ENCODE measurements at places on chromosomes 5 and 9.

GRCh38 chr5:88940713-88941112, 57.7 kb upstream of the MEF2C start:
- DNase-seq = no peak

GRCh38 chr5:123545506-123545905, 33.5 kb downstream of the CSNK1G3 start:
- DNase-seq = no peak

DNA sequence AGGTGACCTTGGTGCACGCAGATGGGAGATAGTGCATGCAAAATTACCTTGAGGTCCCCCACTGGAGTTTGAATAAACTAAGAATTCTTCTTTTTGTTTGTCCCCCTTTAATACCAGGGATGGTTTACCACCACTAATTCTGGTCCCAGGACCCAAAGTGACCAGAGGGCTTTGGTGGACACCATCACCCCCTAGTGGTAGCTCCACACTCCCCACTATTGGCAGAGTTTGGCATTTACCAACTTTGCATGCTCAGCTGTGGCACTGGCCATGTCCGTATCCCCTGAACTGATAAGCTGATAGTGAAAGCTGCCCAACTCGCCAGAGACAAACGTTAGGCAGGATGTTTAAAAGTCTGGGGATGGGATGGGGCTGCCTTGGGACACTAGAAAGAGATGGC, 3.3 kb downstream of the ASTN2 start:
- DNase-seq = peak; percentile 64

DNA sequence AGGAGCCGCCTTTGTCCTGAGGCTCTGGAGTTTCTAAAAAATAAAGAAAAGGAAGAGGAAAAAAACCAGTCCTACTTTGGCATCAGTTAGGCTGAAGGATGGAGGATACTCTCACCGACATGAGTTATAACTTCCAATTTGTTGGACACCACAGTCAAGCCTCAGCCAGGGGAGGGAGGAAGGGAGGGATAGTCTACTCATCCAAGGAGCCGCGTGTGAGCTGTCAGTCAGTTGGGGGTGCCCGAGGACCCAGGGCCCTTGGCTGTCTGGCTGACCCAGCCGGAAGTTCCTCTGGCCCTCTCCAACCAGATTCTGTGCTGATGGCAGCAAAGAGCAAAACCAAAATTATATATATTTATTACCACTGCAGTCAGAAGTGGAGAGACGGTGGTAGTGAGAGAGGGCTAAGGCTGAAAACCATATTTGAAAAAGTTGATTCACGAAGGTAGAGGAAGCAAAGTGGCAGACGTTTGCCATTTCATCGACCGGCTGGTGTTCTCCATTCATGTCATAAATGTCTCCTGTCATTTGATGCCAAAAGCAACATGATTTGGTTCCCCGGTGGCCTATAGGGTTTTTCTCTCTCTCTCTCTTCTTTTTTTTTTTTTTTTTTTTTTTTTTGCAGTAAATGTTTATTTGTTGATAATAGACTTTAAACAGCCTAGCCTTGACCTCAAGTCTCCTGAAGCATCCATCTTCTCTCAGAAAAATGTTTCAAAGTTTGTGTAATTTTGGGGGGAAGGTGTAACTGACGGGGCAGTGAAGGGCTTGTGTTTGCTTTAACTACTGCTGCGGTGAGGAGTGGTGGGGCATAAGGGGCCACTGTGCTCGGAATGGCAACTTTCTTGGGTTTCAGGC, 7.6 kb downstream of the LMX1B start:
- no peak for DNase-seq

- no peak for DNase-seq
Measured at GRCh38 chr5:32471784-32472183, 27.2 kb upstream of the ZFR start.

GRCh38 chr5:154193701-154194121, 3.2 kb downstream of the GALNT10 start:
- no peak for DNase-seq

DNA sequence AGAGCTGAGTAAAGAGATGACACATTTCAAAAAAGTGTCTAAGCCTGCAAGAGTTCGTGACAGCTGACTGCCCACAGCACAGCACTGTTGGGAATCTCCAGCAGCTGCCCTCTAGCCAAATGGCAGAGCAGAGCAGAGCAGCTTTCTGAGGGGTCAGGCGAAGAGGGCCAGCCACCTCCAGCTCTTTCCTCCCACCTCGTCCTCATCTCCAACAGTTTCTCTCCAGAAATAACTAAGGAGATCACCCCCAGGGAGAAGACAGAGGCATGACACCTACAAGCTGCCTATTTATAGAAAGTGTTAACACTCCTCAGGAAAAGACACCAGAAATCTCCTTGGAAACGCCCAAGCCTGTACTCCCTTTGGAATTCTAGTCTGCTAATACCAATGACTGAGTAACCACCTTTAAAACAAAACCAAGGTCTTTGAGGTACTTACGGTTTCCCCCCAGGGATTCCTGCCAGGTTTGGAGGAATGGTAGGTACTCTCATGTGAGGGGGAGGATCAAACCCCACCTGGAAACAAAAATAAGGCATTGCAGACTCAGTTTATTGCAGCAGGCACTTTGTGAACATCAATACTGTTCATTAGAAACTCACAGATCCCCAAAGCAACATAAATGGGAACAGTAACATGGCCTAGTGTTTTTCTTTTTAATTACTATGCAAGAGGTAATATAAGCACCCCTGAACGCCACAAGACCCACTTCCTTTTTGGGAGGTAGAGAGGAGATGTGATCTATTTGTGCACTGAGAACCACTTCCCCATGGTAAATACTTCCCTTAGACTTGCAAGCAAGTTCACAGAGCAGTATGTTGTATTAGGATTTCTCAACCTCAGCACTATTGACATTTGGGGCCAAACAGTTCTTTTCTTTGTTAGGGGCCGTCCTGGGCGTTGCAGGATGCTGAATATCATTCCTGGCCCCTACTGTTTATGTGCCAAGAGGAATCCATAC, 79.3 kb downstream of the TLE1 start:
- DNase-seq = peak; percentile 66

GRCh38 chr5:176612855-176613254, 2.9 kb upstream of the GPRIN1 start:
- DNase-seq = no peak

- no peak for DNase-seq
Measured at GRCh38 chr5:16326137-16326536, 139.5 kb downstream of the ZNF622 start.

GRCh38 chr9:126682928-126683697, 69.4 kb downstream of the LMX1B start:
- peak; percentile 58 for DNase-seq

DNA sequence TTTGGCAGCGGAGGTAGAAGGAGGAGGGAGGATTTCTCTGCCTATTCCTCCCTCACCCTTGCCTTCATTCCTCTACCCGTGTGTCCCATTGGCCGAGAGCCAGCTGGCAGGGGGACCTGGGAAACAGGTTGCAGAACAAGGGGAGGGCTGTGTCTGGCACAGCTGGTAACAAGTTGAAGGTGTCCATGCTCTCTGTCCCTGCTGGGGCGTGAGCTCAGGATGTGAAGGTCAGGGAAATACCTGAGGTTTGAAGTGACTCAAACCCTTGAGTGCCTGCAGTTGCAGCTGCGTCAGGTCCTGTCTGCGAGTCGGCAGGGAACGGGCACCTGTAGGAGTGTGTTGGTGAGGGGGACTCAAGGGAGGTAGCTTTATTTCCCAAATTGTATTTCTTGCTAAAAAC, 16.2 kb downstream of the MIGA2 start:
- no peak for DNase-seq

DNA sequence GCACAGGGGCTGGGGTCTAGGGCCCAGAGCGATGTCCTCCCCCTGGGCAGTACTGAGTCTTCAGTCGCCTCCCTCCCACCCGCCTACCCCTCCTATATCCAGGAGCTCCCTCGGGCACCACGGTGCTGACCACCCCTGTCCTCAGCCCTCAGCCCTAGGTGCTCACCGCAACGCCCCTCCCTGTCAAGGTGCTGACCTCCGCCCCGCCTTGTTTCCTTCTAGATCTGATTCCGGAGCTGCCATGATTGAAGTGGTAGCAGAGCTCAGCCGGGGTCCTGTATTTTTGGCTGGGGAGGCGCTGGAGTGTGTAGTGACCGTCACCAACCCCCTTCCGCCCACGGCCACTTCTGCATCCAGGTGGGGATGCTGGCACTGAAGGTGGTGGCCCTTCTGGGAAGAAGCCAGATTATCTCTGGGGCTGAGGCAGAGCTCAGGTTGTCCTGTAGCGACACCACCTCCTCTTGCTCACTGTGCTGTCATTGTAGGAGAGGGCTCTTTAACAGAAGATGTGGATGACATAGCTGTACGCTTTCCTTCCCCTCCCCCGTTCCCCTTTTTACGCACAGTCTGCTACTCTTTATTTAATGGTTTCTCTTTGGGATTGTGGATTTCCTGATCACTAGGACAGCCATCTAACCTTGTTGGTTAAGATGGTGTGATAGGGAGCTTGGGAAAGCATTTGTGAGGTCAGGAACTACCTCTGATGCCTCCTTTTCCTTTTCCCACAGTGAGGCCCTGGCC, 598 bp downstream of the RGP1 start:
- DNase-seq = no peak

DNA sequence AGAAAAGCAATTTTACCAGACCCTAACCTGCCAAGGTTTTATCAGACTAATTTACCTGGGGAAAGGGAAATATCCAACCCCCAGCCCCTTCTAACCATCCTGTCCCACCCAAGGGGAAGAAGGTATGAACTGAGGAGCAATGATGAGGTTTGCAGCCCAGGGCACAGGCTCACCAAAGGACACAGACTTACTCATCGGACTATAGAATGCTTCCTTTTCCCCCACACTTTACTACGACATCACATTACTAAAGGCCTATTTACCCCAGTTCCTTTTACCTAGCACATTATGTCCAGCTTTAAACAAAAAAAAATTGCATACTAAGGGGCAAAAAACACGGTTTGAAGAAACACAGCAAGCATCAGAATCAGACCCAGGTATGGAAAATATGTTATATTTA, 94.1 kb upstream of the FST start:
- no peak for DNase-seq

DNA sequence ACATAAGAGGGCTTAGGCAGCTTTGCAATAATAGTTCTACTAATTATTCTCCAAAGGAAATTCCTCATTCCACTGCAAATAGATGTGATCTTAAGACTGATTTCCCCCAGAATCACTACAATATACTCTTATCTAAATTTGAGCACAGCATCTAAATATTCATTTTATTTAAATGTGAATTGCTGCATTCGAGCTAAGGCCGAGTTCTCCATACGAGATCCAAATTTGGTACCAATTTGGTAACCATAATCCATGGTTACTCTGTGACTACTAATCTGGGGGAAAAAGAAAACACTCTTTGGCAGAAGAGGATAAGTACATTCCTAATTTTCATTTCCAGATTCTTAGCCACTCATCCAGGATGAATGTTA, 19.7 kb upstream of the RIC1 start:
- no peak for DNase-seq

DNA sequence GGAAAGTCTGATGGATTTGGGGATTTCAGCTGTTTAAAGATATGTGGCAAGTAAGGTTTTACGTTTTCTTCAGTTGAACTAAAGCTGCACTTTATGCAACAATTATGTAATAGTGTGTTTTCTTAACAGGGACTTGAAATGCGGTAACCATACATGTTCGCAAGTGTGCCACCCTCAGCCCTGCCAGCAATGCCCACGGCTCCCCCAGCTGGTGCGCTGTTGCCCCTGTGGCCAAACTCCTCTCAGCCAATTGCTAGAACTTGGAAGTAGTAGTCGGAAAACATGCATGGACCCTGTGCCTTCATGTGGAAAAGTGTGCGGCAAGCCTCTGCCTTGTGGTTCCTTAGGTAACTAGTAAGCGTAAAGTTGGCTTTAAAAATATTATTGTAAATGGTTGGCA, 28.5 kb downstream of the NFX1 start:
- no peak for DNase-seq

Data from HuH-7 (cell line).